ENCODE measurements at places on chromosomes 12 and 14. TPM values are rescaled to one million over a fixed set of nuclear protein-coding genes. Genes with fewer than 3 reads are reported as not detected.
A peak's percentile ranks its signal among the peaks of the same experiment; 100 is the strongest.

GRCh38 chr14:103623883-103624482 is 5.0 kb upstream of the KLC1 start:
- no peaks in the 10 kb centered on the region for H3K27me3 ChIP-seq
- peaks cover 27% of the 10 kb centered on the region for H3K4me1 ChIP-seq
- peak overlapping the region; percentile 12 for H3K27ac ChIP-seq
- DNase-seq = no peak
- no peak overlapping the region for H3K4me3 ChIP-seq
- H3K36me3 ChIP-seq = no peaks in the 10 kb centered on the region

DNA sequence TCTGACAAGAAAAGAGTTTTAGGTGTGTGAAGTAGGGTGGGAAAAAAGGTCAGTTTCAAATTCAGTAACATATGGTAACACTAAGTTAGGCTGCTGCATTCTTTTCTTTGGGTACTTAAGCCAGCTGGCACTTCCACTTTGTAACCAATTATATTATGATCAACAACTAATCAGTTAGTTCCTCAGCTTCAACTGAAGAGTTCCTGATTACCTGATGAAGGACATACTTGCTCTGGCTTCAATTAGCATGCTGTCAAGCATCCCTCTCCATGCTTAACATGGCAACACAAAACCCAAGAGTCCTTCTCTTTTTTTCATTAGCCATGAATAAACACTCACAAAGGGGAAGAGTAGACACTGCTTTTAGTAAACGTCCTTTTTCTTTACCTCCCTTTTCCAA is 6.8 kb upstream of the KANSL2 start:
- no peak overlapping the region for H3K4me3 ChIP-seq
- peaks cover 19% of the 10 kb centered on the region for H3K36me3 ChIP-seq
- H3K27me3 ChIP-seq = no peaks in the 10 kb centered on the region
- peaks cover 22% of the 10 kb centered on the region for H3K4me1 ChIP-seq
- DNase-seq = no peak

The SOX5 gene
- total RNA-seq = 2.4 TPM

The CEP170B gene
- total RNA-seq = 4.9 TPM

The GNS gene
- total RNA-seq = 56.5 TPM

DNA sequence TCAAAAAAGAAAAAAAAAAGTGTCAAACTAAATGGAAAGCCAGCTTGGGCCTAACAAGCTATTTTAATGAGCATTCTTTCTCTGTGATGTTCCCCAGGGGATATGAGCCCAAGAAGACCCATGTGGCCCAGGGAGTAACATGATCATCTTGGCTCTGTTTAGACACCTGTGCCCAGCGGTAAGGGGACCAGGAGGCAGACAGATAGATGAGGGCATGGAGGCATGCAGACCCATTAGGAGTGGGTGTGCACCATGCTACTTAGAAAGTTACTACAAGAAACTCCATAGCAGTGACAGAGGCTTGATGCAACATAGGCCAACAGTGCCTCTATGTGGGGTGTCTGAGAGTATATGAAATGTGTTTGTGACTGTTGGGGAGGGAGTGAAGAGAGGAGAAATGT is 3.1 kb upstream of the CREBL2 start:
- H3K36me3 ChIP-seq = no peaks in the 10 kb centered on the region
- peaks cover 16% of the 10 kb centered on the region for H3K4me1 ChIP-seq
- no peak for DNase-seq
- no peak overlapping the region for H3K27ac ChIP-seq
- H3K4me3 ChIP-seq = no peak overlapping the region

The HSPA2 gene
- total RNA-seq = 81.7 TPM

The CLMN gene
- total RNA-seq = 5.8 TPM

DNA sequence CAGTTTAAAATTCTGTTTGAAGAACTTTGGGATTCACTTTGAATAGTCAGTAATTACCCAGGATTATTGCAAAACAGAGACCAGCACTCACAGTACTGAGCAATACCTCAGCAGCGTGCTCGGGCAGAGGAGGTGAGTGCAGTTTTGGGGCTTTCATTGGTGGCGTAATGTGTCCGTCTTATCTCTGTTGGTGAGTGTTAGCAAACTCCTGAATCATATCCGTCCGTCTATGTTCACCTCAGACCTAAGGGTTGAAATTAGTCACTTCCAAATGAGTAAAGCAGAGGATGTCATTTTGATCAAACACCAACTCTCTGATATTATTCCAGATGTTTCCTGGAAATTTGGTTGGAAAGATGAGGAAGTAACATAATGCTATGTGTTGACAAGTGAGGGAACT is 82.8 kb downstream of the BORCS5 start:
- H3K36me3 ChIP-seq = no peaks in the 10 kb centered on the region
- H3K27me3 ChIP-seq = no peaks in the 10 kb centered on the region
- H3K4me1 ChIP-seq = peaks cover 16% of the 10 kb centered on the region

DNA sequence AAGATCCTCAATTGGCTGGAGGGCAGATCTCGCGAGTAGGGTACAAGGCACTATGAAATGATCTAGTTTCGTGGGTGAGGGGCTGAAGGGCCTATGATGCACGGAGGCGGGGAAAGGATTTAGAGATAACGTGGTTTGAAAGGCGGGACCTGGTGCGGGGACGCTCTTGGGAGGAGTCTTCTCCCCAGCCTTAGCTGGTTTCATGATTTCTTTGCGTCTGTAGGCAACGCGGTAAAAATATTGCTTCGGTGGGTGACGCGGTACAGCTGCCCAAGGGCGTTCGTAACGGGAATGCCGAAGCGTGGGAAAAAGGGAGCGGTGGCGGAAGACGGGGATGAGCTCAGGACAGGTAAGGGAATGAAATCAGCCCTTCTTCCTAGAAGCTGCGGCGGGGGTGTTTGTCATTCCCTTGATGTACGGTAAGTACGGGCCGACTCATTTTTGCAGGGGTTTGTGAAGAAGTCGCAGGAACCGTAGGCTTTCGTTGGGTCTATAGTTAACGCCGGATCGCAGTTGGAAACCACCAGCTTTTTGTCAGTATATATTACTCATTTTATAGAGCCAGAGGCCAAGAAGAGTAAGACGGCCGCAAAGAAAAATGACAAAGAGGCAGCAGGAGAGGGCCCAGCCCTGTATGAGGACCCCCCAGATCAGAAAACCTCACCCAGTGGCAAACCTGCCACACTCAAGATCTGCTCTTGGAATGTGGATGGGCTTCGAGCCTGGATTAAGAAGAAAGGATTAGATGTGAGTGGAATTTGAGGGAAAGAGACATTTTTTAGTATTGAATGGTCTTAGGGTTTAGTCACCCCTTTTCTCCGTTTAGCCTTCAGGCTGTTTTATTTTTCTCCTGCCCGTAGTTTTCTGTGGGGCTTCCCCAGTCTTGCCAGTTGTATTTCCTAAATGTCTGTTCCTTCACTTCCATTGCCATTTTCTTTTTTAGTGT is 602 bp downstream of the APEX1 start:
- H3K36me3 ChIP-seq = peaks cover 51% of the 10 kb centered on the region
- peaks cover 32% of the 10 kb centered on the region for H3K4me1 ChIP-seq
- DNase-seq = no peak
- H3K27ac ChIP-seq = peak overlapping the region; percentile 98

The KRT75 gene
- total RNA-seq = not detected

The CDKN3 gene
- 1.9 TPM for total RNA-seq

The NUDT4 gene
- 54.2 TPM for total RNA-seq

- peaks cover 13% of the 10 kb centered on the region for H3K4me1 ChIP-seq
- no peaks in the 10 kb centered on the region for H3K36me3 ChIP-seq
- H3K4me3 ChIP-seq = no peak overlapping the region
- DNase-seq = no peak
- H3K27me3 ChIP-seq = no peaks in the 10 kb centered on the region
Measured at GRCh38 chr14:61598980-61599379, 96.3 kb upstream of the HIF1A start.

The KRT82 gene
- total RNA-seq = not detected

DNA sequence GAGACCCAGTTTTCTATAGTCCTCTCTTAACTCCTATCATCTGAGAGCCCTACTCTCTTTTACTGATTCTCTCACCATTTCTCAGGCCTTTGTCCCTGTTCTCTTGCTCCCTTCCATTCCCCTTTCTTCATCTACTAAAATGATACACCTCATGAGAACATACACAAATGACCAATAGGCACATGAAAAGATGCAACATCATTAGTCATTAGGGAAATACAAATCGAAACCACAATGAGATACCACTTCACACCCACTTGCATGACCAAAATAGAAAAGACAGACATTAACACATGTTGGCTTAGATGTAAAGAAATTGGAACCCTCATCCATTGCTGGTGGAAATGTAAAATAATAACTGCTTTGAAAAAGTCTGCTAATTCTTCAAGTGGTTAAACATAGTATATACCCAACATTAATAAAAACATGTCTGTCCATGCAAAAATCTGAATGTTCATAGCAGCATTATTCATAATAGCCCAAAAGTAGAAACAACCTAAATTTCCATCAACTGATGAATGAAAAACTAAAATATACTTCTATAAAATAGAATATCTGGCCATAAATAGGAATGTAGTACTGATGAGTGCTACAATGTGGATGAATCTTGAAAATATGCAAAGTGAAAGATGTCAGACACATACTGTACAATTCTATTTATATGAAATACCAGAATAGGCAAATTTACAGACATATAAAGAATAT is 66.0 kb downstream of the DENND5B start:
- DNase-seq = no peak
- H3K36me3 ChIP-seq = no peaks in the 10 kb centered on the region
- H3K27me3 ChIP-seq = no peaks in the 10 kb centered on the region
- H3K4me1 ChIP-seq = peaks cover 48% of the 10 kb centered on the region

Measured in gastrocnemius medialis (tissue), 4 donors.